ENCODE measurements at places on chromosomes 2 and 18. TPM values are rescaled to one million over a fixed set of nuclear protein-coding genes. Genes with fewer than 3 reads are reported as not detected.

The SP5 gene
- total RNA-seq = 3.3 TPM

The UGT1A8 gene
- not detected for total RNA-seq

The TSPYL6 gene
- total RNA-seq = not detected

The PLEK gene
- total RNA-seq = 7.6 TPM

The GLI2 gene
- 18.7 TPM for total RNA-seq

The DLX2 gene
- not detected for total RNA-seq

All from metanephros (tissue), 2 donors.